Glutamatergic neuron (in vitro differentiated cells): ENCODE measurements at places on chromosomes 4 and X. TPM values are rescaled to one million over a fixed set of nuclear protein-coding genes. Genes with fewer than 3 reads are reported as not detected.

- DNase-seq: no peak
Observed at GRCh38 chr4:15186149-15186548, 183.9 kb downstream of the CPEB2 start.

DNA sequence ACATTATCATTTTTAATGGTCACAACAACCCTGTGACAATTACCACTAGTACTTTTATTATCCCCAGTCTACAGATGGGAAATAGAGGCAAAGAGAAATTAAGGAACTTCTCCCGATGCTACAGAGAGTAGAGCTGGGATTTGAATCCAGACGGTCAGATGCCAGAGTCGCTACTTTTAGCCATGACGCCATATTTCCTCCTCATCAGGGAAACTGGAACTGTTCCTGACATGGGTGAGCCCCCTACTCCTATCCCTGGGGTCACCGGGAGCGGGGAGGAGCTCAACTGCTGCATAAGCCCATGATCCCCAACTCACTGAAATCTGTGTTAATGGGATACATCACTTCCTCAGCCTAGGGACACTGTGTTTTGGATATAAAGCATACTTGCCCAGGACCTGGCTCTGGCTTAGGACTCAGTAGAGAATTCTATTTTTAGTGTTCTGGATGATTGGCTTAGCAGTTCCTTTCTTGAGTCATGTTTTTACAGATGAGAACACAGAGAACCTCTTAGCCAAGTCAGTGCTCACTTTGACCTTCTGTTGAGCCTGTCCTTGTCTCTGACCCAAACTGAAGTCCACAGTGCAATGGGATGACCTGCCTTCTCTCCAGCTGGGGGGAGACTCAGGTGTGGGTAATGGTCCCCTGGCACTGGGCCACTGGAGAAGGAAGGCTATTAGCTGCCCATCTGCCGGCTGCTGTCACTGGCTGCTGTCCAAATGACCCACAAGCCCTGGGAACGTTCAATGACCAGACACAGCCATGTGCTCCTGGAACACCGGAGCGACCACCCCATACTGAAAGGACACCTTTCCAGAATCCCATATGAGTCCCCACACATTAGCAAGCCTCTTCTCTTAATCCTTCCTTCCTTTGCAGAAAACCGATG lies 90.8 kb upstream of the SHISA3 start:
- peak; percentile 67 for DNase-seq

DNA sequence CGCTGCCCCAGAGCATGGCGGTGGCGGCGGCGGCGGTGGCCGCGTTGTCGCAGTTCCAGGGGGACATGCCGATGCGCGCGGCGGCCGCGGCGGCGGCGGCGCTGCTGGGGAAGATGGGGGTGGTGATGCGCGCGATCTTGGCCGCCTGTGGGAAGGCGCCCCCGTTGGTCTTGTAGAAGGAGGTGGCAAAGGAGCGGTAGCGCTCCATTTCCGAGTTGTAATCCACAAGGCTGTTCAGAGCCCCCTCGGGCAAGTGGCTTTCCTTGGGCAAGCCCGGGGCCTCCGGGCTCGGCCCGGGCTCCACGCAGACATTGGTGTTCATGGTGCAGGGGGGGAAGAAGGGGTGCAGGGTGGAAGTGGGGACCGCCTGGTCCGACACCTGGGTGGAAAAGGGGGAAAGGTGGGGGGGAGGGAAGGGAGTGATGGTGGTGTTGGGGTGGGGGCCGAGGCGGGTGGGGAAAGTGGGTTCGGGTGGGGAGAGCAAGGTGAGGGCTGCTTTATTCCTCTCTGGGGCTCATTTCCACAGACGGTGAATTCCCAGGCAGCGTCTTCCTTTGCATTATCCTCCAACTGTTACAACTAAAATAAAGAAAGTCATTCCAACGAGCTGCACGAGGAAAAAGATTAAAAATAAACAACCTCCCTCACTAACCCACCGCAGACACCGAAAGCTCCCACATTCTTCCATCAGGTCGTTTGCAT lies 3.1 kb downstream of the CXXC4 start:
- peak; percentile 69 for DNase-seq

DNA sequence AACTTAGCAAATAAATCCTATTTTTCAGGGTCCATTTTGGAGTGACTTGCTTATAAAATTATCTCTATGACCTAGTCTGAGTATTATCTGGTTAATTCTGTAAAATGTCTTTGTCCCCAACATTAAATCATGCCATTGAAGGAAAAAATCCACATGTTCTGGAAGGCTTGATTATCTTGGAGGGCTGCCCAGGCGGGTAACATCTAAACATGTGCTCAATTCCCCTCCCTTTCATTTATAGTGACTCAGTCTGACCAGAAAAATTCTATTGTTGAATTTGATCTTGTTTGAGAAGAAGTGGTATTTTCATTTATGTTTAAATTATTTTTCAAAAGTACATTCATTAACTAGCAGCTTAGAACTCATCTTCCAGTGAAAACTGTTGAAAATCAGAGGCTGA lies 55.4 kb upstream of the SLC10A7 start:
- DNase-seq: no peak

- DNase-seq: no peak
Observed at GRCh38 chrX:123983240-123983639, 21.7 kb downstream of the STAG2 start.

- no peak for DNase-seq
Observed at GRCh38 chr4:173243321-173243720, 74.7 kb downstream of the GALNT7 start.

DNA sequence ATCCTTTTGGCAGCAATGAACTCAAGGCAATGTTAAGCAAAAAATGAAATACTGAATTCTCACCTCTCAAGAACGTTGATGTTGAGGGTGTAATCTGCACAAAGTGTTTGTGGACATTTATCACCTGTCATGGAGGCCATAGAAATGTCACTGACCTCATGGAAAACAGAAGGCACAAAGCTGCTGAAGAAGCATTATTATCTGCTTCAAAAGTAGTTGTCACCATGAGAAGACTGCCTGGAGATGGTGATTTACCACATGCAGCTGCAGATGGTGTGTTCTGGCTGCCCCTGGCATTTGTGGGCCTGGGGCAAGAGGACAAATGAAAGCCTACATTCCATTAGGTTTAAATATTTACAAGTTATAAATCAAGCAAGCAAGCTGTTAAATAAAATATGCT lies 116.8 kb upstream of the RPS6KA3 start:
- no peak for DNase-seq

- no peak for DNase-seq
Observed at GRCh38 chr4:38170338-38171169, 210.4 kb downstream of the PTTG2 start.

DNA sequence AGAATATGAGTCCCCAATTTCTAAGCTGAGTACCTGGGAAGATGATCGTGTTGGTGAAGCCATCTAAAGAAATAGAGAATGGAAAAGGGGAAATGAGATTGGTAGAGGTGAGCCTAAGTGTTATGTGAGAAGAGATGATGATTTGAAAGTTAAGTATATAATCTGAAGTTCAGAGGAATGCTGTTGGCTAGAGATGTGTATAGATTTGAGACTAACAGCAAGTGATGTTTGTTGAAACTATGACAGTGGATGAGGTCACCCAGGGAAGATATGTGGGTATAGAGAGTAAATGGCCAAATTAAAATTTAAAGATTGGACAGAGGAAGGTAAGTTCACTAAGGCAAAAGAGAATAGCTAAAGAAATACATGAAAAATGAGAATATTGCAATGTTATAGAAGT lies 324.2 kb downstream of the MAPK10 start:
- no peak for DNase-seq

The C1QTNF7 gene
- not detected for total RNA-seq

The FAM241A gene
- total RNA-seq: 1.2 TPM
